ENCODE measurements at places on chromosomes 16 and 17.

- no peak for DNase-seq
These were observed 1349.6 kb upstream of the CDH8 start for GRCh38 chr16:63385714-63386432.

DNA sequence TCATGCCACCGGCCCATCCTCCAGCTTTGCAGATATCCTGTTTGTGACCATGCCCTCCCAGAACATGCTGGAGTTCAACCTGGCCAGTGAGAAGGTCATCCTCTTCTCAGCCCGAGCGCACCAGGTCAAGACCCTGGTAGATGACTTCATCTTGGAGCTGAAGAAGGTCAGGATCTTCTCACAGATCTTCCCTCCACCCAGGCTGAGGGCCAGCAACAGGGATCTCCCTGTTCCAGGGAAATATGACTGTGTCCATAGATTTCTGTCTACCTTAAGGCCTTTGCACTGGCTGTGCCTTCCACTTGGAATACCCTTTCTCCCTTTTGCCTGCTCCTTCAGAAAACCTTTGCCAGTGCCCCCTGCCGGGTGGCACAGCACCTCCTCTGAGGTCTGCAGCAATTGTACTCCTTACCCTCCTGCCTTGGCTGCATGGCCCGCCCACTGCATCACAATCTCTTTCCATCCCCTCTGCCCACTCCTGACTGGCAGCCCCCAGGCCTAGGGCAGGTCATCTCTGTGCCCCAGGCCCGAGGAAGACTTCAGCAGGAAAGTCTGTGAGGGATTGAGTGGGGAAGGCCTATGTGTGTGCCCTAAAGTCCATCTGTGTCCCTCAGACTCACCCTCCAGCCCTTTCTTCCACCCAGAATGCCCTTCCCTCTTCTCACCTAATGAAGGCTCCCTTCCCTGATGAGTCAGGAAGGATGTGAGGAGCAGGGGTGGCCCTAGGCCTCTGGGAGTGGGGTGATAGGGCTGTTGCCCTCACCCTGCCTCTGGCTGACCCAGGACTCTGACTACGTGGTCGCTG is 27.3 kb upstream of the ALKBH5 start:
- no peak for DNase-seq

- DNase-seq, result no peak
These were observed 5.2 kb downstream of the C16orf46 start for GRCh38 chr16:81071805-81072204.

GRCh38 chr17:19546289-19547065 is 12.8 kb downstream of the SLC47A1 start:
- DNase-seq, result no peak

- no peak for DNase-seq
These were observed 99.4 kb upstream of the SDK2 start for GRCh38 chr17:73743518-73744201.

GRCh38 chr17:59863616-59864015 is 29.1 kb downstream of the TUBD1 start:
- no peak for DNase-seq
